Putamen (tissue), 1 donor: ENCODE measurements at places on chromosomes 11 and 22.

- DNase-seq: no peak
Observed at GRCh38 chr22:41801886-41802285, 1.4 kb downstream of the CCDC134 start.

DNA sequence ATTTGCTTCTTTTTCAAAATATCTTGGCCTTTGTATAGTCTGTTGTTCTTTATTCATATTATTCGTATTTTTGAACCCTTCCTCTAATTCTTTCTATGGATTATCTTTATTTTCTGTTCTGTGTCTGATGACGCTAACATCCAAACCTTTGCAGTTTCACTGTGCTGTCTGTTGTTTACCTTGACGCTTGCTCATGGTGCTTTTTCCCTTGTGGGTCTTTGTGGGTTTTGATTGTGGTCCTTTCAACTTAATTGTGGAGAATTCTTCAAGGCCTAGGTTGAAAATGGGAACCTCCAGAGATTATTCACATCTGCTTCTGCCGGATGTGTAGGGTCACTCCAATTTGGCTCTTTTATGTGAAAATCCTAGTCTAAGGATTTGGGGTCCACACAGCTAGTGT is 34.6 kb downstream of the PARVG start:
- no peak for DNase-seq

GRCh38 chr11:95257456-95257971 is 26.5 kb upstream of the SESN3 start:
- DNase-seq: no peak

DNA sequence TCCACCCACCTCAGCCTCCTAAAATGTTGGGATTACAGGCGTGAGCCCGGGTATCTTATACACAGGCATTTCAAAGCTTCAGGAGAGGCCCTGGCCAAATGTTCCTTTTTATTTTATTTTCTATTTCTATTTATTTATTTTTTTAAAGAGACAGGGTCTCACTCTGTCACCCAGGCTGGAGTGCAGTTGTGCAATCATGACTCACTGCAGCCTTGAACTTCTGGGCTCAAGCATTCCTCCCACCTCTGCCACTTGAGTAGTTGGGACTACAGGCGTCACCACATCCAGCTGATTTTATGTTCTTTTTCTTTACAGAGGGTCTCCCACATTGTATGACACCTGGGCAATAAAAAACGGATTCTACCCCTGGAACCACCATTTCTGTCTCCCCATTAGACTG is 71.2 kb downstream of the FBXO7 start:
- no peak for DNase-seq

GRCh38 chr22:33108037-33108436 is 49.9 kb upstream of the SYN3 start:
- DNase-seq: no peak

- no peak for DNase-seq
Observed at GRCh38 chr22:19742160-19743066, 18.2 kb upstream of the TBX1 start.

- DNase-seq: no peak
Observed at GRCh38 chr11:1942558-1943260, 4.4 kb upstream of the MRPL23 start.

GRCh38 chr11:122789907-122790306 is 48.4 kb upstream of the CRTAM start:
- DNase-seq: no peak

DNA sequence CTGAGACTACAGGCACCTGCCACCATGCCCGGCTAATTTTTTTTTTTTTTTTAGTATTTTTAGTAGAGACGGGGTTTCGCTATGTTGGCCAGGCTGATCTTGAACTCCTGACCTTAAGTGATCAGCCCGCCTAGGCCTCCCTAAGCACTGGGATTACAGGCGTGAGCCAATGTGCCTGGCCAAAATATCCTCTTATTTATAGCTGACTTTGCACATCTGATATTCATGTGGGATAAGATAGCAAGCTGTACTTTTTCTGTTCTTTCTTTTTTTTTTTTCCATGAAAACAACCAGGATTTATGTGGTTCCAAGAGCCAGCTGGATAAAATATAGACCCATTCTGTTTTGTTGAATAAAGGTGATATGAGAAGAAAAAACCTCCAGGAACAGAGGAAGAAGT is 12.1 kb upstream of the XBP1 start:
- no peak for DNase-seq

DNA sequence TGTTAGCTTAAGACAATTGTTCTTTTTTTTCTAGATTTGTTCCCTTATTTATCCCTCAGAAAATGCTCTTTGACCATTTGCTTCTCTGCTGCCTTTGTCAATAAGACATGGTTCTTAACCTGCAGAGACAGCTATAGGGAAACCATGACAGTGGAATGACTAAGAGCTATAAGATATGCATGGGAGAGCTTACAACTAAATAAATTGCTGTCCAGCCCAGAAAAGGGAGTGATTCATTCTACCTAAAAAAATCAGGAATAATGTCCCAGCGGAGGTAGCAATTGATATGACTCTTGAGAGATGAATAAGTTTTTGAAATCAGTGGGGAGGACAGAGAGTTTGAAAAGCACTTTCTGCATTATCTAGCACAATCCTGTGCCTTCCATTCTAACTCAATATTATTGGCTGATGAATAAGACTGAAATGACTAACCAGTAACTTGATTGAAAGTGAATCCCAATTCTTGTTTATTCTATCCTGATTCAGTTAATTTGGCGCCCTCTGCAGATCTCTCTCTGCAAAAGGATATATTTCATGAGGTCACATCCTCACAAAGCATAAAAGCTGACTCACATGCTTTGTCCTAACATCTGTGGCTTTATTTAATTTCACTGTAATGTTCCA is 680.5 kb upstream of the API5 start:
- DNase-seq: peak; percentile 84
